H4 (cell line): ENCODE measurements at places on chromosomes 6 and 20.

GRCh38 chr6:81865712-81866111, 113.2 kb upstream of the TENT5A start:
- DNase-seq, result peak; percentile 46

DNA sequence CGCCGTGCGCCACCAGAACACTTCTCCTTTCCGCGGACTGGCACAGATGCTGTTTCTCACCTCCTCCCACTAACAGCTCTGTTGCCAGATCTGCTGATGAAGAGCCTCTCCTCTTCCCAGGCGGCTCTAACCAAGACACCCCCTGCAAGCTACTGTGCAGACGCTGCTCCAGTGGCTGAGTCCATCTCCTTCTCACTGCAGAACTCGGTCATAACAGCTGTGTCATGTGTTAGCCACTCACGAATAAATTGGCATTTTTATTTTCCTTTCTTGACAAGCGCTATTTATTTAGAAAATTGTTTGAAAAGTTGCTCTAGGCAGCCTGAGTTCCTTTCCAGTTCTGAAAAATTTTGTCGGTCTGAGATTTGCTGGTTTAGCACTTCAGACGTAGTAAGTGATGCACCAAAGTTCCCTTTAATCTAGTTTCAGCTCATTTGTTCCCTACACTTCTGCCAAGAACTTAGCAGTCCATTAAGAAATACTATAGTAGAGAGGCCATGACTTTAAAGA, 12.8 kb upstream of the PLEKHG1 start:
- DNase-seq, result no peak

- no peak for DNase-seq
Observed at GRCh38 chr6:168096271-168096764, 17.3 kb upstream of the FRMD1 start.

- DNase-seq, result no peak
Observed at GRCh38 chr20:31774408-31774807, 35.3 kb downstream of the TPX2 start.

DNA sequence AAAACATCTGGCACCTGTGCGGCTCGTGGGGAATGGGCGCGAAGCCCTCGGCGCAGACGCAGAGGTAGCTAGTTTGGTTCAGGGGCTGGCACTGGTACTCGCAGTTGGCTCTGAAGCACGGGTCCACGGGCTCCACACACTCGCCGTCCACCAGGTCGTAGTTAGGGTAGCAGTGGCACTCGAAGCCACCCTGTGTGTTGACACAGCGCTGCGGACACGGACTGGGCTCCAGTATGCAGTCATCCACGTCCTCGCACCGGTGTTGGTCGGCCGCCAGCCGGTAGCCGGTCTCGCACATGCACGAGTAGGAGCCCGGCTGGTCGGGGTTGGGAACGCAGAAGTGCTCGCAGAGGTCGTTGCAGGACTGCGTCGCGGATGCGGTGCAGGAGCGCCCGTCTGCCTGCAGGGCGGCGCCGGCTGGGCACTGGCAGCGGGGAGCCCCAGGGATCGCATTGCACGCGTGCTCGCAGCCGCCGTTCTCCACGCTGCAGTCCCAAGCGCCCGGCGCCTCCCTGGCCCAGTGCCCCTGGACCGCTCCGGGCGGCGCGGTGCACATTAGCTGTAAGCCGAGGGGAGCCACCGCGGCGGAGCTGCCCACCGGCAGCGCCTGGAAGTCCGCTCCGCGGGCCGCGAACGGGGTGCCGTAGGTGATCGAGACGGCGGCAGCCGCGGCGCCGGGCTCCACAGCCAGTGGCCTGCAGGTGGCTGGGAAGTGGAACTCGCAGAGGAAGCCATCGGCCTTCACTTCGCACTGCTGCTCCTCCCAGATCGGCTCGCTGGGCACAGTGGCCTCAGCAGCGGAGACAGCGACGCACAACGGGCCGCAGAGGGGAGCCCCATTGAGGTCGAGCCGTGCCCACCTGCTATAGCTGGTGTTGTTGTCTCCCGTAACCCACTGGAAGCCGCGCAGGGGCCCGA, 930 bp downstream of the THBD start:
- DNase-seq, result no peak

DNA sequence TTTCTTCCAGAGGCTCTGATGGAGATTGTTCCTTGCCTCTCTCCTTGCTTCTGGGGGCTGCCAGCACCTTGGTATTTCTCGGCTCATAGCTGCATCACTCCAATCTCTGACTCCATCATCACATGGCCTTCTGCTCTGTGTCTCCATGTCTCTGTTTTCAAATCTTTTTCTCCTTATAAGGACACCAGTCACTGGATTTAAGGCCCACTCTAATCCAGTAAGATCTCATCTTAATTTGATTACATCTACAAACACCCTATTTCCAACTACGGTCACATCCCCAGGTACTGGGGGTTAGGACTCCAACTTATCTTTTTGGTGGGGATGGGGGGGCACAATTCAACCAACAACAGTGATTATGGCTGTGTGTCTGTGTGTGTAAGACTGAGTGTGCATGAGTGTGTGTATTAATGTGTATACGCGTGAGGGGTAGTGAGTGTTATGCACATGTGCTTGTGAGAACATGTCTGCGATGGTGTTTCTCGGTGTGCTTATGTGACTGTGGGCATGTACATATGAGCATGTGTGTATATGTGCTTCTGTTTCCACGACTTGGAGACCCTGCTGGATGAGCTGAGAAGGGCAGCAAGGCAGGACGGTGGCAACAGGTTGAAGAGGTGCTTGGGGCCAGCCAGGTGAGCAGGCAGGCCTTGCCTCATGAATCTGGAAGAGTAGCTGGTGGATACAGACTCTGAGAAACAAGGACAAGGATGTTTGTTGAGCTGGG, 130.5 kb downstream of the MRPL14 start:
- DNase-seq, result no peak

- DNase-seq, result no peak
Observed at GRCh38 chr6:154766288-154766687, 33.1 kb downstream of the SCAF8 start.

DNA sequence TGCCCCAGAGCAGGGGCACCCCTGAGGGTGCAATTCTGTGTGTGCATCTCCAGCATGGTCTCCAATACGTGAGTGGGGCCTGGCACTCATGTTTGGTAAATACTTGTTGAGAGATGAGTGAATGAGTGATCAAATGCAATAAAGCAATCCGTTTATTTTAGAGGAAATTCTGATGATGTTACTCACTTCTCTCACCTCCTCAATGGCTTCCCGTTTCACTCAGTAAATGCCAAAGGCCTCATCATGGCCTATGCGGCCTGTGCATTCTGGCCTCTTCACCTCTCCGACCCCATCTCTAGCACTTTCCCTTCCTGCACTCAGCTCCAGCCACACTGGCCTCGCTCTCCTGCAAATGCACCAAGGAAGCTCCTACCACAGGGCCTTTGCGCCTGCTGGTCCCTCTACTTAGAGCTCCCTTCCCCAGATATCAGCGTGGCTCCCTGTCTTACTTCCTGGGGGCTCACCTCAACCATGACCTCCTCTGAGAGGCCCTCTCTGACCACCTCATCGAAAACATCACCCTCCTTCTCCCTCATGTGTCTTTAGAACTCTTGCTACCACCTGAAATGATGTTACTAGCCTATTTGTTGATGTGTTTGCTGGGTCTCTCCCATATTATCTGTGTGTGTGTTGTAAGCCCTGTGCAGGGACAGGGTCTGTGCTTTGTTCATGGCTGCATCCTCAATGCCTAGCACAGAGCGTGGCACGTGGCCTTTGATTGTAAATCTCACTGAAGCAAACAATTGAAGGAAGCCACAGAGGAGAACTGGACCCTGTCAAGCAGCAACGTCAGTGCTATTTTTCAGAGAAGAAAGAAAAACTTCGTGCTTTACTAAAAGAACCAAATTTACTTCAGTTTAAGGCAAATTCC, 42.6 kb downstream of the RAB44 start:
- no peak for DNase-seq

DNA sequence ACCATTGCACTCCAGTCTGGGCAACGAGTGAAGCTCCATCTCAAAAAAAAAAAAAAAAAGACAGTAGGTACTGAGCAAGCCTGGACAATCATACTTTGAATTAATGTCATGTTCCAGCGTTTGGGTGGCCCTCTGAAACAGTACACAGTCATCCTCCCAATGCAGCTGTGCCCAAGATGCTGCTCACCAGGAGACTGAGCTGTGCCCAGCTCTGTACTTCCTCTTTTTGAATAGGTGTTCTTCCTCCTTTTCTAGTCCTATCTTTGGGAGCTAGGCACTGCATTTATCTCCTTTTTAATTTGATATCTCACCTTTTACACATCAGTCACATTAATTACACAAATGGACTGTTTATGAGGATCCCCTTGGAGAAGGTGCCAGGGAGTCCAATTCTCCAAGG, 101.5 kb downstream of the RPP40 start:
- DNase-seq, result no peak

GRCh38 chr6:24932832-24933231, 2.9 kb downstream of the RIPOR2 start:
- DNase-seq, result no peak

- no peak for DNase-seq
Observed at GRCh38 chr6:4447639-4448330, 312.4 kb upstream of the ECI2 start.

- DNase-seq, result no peak
Observed at GRCh38 chr6:119140196-119141140, 62.0 kb upstream of the FAM184A start.

GRCh38 chr20:25018425-25018824, 25.9 kb upstream of the APMAP start:
- no peak for DNase-seq

GRCh38 chr20:43894491-43894890, 20.2 kb upstream of the TOX2 start:
- DNase-seq, result no peak

- no peak for DNase-seq
Observed at GRCh38 chr20:6115221-6115895, 7.5 kb downstream of the FERMT1 start.

GRCh38 chr6:35357677-35358076, 15.3 kb downstream of the PPARD start:
- DNase-seq, result no peak

GRCh38 chr6:69871107-69871506, 4.8 kb downstream of the COL19A1 start:
- DNase-seq, result no peak

DNA sequence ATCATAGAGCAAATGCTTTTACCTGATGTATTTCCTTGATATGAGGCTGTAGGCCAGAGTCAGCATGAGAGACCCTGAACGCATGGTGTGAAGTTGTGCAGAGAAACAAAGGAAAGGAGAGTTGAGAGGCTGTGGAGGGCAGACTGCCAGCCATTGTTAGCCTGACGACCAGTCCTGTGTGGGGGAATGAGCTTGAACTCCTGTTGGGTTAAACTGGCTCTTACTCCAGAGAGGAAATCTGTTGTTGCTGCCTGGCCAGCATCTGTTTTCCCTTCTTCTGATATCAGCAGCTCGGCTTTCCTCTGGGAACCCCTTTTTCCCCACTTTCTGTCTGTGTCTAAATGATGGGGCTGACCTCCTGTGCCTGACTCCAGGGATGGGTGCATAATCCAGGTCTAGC, 158.2 kb upstream of the ZFP64 start:
- DNase-seq, result no peak

DNA sequence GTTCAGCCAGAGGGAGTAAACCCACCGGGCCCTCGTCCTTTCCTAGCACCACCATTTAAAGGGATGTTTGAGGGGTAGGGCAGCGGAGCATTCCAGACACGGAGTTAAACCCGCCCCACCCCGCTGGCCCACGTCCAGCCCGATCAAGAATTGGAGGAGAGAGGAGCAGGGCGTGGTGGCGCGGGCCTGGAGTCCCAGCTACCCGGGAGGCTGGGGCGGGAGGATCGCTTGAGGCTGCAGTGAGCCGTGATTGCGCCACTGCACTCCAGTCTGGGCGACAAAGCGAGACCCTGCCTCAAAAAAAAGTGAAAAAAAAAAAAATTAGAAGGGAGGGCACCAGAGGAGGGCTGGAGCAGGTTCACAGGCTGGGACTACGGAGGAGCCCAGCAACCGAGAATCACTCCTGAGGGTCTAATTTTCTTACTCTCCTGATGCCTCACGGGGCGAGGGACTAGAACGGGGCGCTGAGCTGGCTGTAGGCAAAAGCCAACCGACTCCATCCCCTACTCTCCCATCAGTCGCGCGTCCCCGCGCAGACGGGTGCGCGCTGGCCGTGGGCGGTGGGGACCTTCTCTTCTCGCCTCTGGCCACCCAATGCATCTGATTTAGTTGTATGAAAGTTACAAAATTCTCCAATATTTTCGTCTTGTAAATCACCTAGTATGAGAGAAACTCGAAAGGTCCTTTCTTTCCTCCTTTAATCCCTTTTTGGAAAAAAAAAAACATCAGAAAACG, 6.1 kb upstream of the HSPA1B start:
- DNase-seq, result peak; percentile 42

- DNase-seq, result no peak
Observed at GRCh38 chr20:63696306-63696627, 185 bp upstream of the TNFRSF6B start.

- DNase-seq, result no peak
Observed at GRCh38 chr6:10250655-10251220, 164.1 kb downstream of the TFAP2A start.

- no peak for DNase-seq
Observed at GRCh38 chr20:5069141-5069806, 50.5 kb downstream of the PCNA start.

DNA sequence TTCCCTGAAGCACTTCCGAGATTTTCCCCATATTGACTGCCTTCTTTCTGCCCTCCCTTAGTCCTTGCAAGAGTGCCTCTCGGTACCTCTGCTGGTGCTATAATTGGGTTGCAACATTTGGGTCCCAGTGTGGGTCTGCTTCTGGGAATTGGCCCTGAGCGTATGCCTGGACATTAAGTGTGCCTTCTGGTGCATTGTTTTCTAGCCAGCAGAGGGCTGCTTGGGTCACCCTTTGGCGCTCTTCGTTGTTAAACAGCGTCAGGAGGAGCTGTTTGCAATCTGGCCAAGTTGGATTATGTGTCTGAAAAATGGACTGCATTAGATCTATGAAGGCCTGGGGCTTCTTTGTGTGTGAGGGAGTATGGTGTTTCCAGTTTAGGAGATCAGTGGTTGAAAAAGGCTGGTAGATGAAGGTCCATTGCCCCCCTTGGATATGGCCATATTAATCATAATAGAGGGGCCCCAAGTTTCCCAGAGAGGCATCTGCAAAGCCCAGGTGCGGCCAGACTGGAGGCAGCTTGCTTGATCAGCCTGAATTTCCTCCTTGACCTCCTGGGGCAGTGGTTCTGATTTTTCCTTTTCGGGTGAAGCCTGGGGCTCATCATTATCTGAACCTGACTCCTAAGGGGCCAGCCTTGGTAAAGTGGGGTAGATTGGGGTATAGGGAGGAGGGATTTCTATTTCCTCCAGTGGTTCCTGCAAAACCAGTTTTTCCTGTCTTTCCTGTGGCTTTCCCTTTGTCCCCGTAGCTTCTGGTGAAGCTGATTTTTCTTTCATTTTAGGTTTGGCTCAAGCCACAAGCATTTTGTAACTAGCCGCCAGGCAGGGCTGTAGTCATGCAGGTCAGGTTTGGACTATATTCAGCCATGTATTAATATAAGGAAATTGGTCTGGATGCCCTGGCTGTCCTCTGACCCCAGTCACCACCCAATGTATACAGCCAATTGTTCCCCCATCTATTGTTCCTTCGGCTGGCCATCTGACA, 85.4 kb upstream of the GPR6 start:
- no peak for DNase-seq
